ENCODE measurements at places on chromosomes 5 and 9. TPM values are rescaled to one million over a fixed set of nuclear protein-coding genes. Genes with fewer than 3 reads are reported as not detected.

The BDP1 gene
- total RNA-seq: 14.4 TPM

The SPAG8 gene
- 2.9 TPM for total RNA-seq

The TXNDC8 gene
- not detected for total RNA-seq

The JAKMIP2 gene
- 15.9 TPM for total RNA-seq

The SPATA31A3 gene
- not detected for total RNA-seq

The CYLC2 gene
- not detected for total RNA-seq

DNA sequence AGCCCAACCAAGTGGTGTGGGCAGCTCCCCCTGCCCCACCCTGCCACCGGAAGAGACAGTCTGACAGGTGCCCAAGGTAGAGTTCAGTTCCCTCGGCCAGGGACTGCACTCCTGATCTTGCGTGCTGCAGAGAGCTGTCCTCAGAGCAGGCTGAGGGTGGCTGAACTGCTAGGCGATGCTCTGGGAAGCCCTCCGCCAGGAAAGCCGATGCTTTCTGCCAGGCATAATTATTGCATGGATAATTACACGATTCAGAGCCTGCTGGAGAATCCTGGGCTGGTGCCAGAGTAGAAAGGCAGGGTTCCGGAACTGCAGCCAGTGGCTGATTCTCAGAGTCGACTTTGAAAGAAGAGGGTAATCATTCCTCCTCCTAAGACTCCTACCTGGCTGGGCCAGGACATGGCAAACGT, 19.3 kb downstream of the KCNIP1 start:
- DNase-seq: peak; percentile 62
- no peaks in the 10 kb centered on the region for H3K27me3 ChIP-seq
- H3K4me1 ChIP-seq: no peaks in the 10 kb centered on the region
- H3K27ac ChIP-seq: no peak overlapping the region

- H3K27me3 ChIP-seq: no peaks in the 10 kb centered on the region
- DNase-seq: no peak
- H3K4me1 ChIP-seq: no peaks in the 10 kb centered on the region
- no peaks in the 10 kb centered on the region for H3K36me3 ChIP-seq
- H3K27ac ChIP-seq: no peak overlapping the region
Observed at GRCh38 chr9:93155716-93156474, 21.8 kb upstream of the NINJ1 start.

GRCh38 chr5:16464664-16465543, 696 bp downstream of the ZNF622 start:
- H3K27me3 ChIP-seq: no peaks in the 10 kb centered on the region
- peaks cover 27% of the 10 kb centered on the region for H3K36me3 ChIP-seq
- DNase-seq: no peak
- peak overlapping the region; percentile 93 for H3K27ac ChIP-seq
- H3K4me3 ChIP-seq: peak overlapping the region; percentile 93

- peaks cover 9% of the 10 kb centered on the region for H3K4me1 ChIP-seq
- H3K36me3 ChIP-seq: peaks cover 3% of the 10 kb centered on the region
- no peaks in the 10 kb centered on the region for H3K27me3 ChIP-seq
- peak; percentile 83 for DNase-seq
Observed at GRCh38 chr5:172897481-172898217, 61.6 kb upstream of the RPL26L1 start.

DNA sequence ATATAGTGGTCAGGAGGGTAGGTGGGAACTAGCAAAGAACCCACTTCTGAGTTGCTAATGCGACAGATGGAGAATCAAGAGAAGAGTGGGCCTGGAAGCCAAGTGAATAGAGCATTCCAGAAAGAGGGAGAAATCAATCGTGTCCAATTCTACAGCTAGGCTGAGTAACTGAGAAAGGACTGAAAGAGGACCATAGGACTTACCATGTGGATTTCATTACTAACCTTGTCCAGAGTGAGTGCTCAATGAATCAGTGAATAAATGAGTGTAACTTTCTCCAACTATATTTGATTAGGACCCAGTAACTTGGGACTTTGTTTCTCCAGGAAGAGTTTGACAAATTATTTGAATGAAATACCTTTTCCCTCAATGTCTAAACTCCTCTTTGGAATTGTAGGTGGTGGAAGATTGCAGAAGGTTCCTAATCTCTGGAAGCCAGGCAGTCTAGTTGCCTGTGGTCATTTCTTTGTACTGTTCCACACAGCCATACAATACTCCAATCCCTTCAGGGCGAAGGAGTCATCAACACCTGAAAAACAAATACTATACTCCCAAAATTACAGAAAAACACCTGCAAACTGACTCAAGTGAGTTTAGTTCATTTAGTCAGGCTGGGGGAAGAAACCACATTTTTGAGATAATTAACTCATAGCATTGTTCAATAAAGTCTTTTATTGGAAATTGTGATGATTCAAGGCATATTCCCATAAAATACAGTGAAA, 2.6 kb upstream of the F2RL1 start:
- H3K27me3 ChIP-seq: peaks cover 57% of the 10 kb centered on the region
- H3K4me1 ChIP-seq: no peaks in the 10 kb centered on the region
- H3K36me3 ChIP-seq: no peaks in the 10 kb centered on the region
- no peak overlapping the region for H3K4me3 ChIP-seq
- DNase-seq: no peak

DNA sequence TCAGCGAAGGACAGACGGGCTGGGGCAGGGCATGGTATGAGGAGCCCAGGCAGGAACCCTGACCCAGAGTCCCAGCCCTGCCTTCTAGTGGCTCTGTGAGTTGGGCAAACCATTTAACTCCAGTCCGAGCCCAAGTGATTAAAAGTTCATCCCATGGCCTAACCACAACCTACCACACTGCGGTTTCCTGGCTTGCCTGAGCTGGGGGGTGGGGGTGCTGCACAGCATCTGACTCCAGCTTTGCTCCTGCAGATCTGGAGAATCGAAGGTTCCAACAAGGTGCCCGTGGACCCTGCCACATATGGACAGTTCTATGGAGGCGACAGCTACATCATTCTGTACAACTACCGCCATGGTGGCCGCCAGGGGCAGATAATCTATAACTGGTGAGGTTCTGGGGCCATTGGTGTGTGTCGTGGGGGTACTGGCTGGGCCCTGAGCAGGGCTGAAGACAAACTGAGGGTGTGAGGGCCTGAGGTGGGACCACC, 49.0 kb downstream of the STOM start:
- no peak for DNase-seq
- H3K27ac ChIP-seq: no peak overlapping the region
- H3K27me3 ChIP-seq: no peaks in the 10 kb centered on the region
- H3K36me3 ChIP-seq: peaks cover 13% of the 10 kb centered on the region

- H3K27ac ChIP-seq: no peak overlapping the region
- no peak overlapping the region for H3K4me3 ChIP-seq
- no peak for DNase-seq
- H3K27me3 ChIP-seq: no peaks in the 10 kb centered on the region
- peaks cover 27% of the 10 kb centered on the region for H3K4me1 ChIP-seq
- H3K36me3 ChIP-seq: no peaks in the 10 kb centered on the region
Observed at GRCh38 chr5:82329393-82329792, 51.2 kb upstream of the RPS23 start.

- no peaks in the 10 kb centered on the region for H3K27me3 ChIP-seq
- no peak overlapping the region for H3K4me3 ChIP-seq
- peaks cover 58% of the 10 kb centered on the region for H3K4me1 ChIP-seq
- H3K36me3 ChIP-seq: no peaks in the 10 kb centered on the region
Observed at GRCh38 chr5:149799119-149799623, 69.1 kb downstream of the PPARGC1B start.

GRCh38 chr5:57635146-57635777, 152.7 kb upstream of the ACTBL2 start:
- no peaks in the 10 kb centered on the region for H3K36me3 ChIP-seq
- no peaks in the 10 kb centered on the region for H3K4me1 ChIP-seq
- no peaks in the 10 kb centered on the region for H3K27me3 ChIP-seq
- DNase-seq: no peak
- no peak overlapping the region for H3K4me3 ChIP-seq
- H3K27ac ChIP-seq: no peak overlapping the region

- DNase-seq: no peak
- H3K4me1 ChIP-seq: no peaks in the 10 kb centered on the region
- no peak overlapping the region for H3K4me3 ChIP-seq
- H3K27me3 ChIP-seq: no peaks in the 10 kb centered on the region
- no peak overlapping the region for H3K27ac ChIP-seq
Observed at GRCh38 chr9:113370806-113371325, 5.9 kb downstream of the HDHD3 start.

DNA sequence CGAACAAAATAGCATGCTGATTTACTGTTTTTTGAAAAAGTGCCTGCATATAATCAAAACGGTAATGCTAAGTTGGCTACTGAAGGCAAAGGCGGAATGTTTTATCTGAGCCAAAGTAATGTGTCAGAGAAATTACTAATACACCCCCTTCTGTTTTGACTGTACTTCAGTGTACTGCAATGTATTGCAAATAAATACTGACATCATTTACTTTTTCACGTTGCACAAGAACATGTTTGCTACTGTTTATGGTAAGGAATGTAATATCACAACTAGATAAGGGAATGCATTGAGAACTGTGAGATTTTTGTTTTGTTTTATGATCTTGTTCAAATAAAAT, 813 bp upstream of the AGTPBP1 start:
- no peaks in the 10 kb centered on the region for H3K36me3 ChIP-seq
- peak; percentile 73 for DNase-seq
- peak overlapping the region; percentile 72 for H3K27ac ChIP-seq
- peaks cover 18% of the 10 kb centered on the region for H3K4me1 ChIP-seq
- H3K27me3 ChIP-seq: no peaks in the 10 kb centered on the region

DNA sequence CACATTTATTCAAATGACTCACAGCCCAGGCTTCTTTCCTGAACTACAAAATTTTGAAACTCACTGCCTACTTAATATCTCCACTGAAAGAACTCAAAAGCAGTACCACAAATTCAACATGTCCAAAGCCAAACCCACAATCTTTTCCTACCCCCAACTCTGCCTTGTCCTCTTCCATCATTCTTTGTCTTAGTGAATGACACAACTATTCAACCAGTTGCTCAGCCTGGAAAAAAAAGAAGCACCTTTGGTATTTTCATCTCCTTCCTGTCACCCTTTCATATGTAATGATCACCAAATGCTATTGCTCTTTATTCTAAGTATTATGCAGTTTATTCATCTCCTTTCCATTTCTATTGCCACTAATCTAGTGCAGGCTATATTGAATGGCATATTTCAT, 216.3 kb downstream of the TMEM232 start:
- H3K36me3 ChIP-seq: no peaks in the 10 kb centered on the region
- no peaks in the 10 kb centered on the region for H3K27me3 ChIP-seq
- H3K4me1 ChIP-seq: no peaks in the 10 kb centered on the region
- H3K27ac ChIP-seq: no peak overlapping the region
- no peak for DNase-seq

DNA sequence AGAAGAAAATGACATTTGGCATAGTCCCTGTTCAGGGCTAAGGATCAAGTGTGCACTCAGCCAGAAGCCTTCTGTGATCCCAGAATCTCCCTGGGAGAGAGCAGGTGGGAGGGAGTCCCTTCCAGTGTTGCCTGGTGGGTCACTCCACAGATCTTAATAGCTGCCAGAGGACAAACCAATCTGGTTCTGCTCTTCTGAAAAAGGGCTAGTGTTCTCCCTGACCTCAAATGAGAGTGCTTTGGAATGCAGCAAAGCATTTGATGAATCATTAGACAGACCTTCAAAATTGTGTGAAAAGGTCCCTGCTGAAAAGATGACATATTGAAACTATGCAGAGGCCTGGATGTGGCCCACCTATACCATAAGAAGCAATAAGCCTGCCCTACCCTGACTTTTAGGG, 339.7 kb downstream of the TMEM232 start:
- H3K27ac ChIP-seq: no peak overlapping the region
- H3K4me1 ChIP-seq: no peaks in the 10 kb centered on the region
- no peak for DNase-seq
- H3K27me3 ChIP-seq: no peaks in the 10 kb centered on the region
- no peaks in the 10 kb centered on the region for H3K36me3 ChIP-seq

DNA sequence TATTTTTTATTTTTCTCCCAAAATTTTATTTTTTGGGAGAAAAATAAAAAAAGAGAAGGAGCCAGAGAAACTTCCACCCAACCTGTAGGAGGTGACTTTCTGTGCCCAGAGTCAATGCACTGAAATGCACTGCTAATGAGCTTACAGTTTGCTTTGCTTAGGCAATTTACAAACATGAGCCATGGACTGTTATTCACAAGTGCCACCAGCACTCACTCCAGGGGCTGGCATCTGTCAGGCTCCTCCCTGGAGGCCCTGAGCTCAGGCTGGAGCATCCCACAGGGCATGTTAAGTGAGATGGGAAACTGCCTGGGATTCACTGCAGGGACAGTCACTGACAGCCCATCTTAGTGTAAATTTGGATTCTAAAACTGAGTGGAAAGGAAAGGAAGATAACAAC, 74.9 kb downstream of the FANCC start:
- DNase-seq: no peak
- no peaks in the 10 kb centered on the region for H3K36me3 ChIP-seq
- no peaks in the 10 kb centered on the region for H3K27me3 ChIP-seq
- no peak overlapping the region for H3K27ac ChIP-seq
- H3K4me3 ChIP-seq: no peak overlapping the region
